Activated CD8-positive, alpha-beta T cell treated with anti-CD3 and anti-CD28 coated beads, Interleukin-2, amount 10 ng/mL, durations not matched to agents 7 days and 5 days (primary cell): ENCODE measurements at places on chromosomes 5 and 9. TPM values are rescaled to one million over a fixed set of nuclear protein-coding genes. Genes with fewer than 3 reads are reported as not detected.

IFNA2 gene
- not detected for total RNA-seq

PCA3 gene
- total RNA-seq: not detected

ASB6 gene
- 25.4 TPM for total RNA-seq

CNTNAP3 gene
- not detected for total RNA-seq

- H3K36me3 ChIP-seq: no peaks in the 10 kb centered on the region
- H3K27me3 ChIP-seq: no peaks in the 10 kb centered on the region
- no peak overlapping the region for H3K27ac ChIP-seq
- DNase-seq: no peak
- H3K4me1 ChIP-seq: no peaks in the 10 kb centered on the region
Observed at GRCh38 chr5:121019106-121019505, 555.0 kb downstream of the PRR16 start.

GRCh38 chr5:14127587-14127986 is 15.6 kb upstream of the TRIO start:
- H3K36me3 ChIP-seq: no peaks in the 10 kb centered on the region
- H3K27ac ChIP-seq: no peak overlapping the region
- H3K27me3 ChIP-seq: peaks cover 4% of the 10 kb centered on the region
- no peak overlapping the region for H3K4me3 ChIP-seq

DNA sequence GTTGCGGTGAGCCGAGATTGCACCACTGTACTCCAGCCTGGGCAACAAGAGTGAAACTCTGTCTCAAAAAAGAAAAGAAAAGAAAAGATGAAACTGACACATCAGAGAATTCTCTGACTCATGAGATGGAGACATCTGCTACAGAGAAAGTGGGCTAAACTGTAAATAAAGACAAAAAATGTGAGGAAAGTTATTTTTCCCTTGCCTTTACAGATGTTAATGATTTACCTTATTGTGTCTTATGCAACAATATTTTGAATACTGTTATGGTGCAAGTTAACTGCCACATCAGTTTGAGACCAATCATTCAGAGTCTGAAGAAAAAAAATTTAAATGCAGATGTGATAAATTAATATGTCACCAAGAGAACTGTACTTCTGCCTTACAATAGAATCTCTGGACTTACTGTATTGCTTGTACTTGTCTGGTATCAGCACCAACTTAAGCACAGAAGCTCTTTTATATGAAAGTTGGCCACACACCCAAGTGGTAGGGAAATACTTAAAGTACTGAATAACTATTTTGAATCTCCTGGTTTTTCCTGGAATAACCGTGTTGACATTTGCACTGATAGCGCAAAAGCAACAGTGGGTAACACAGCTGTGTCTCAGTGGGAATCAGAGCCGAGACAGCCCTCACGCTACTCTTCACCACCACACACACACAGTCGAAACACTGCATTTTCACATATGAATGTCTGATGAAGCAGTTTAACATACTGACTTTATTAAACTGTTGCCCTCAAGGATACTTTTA is 169.9 kb downstream of the FANCC start:
- peaks cover 3% of the 10 kb centered on the region for H3K36me3 ChIP-seq
- H3K27ac ChIP-seq: no peak overlapping the region
- H3K4me1 ChIP-seq: no peaks in the 10 kb centered on the region
- no peak overlapping the region for H3K4me3 ChIP-seq
